Nephron progenitor cell (in vitro differentiated cells): ENCODE measurements at places on chromosomes 16 and 17.

GRCh38 chr16:66554021-66554420, 1.6 kb downstream of the CKLF start:
- no peak for DNase-seq

DNA sequence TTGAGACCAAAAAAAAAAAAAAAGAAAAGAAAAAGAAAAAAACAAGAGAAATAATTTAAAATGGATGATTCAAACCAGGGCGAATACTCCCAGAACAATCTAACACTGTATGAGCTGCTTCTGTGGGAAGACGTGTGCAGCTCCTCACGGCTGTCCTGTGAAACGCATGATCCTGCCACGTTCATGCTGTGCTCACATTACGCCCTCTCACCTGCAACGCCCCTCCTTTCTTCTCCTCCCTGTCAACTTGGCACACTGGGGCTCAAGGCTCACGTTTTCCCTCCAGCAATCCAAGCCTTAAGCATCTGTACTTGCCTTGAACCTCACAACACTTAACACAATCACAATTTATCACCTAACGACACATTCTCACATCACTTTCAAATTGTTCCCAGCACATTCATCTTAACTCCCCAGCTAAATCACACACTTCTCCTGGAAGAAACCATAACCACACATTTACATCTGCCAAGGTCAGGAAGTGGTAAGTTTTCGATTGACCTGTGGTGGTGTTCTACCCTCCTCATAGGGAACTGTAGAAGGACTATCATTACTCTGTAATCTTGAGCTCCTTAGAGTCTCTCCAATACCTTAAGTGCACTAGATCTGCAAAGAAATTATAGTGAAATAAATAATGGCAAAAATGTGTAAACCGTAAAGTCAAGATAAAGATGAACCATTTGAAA, 29.1 kb downstream of the MBTPS1 start:
- DNase-seq = no peak

- no peak for DNase-seq
These were observed 66.1 kb downstream of the RAB11FIP4 start for GRCh38 chr17:31457391-31458234.

GRCh38 chr17:34207572-34207971, 47.5 kb upstream of the CCL2 start:
- no peak for DNase-seq

DNA sequence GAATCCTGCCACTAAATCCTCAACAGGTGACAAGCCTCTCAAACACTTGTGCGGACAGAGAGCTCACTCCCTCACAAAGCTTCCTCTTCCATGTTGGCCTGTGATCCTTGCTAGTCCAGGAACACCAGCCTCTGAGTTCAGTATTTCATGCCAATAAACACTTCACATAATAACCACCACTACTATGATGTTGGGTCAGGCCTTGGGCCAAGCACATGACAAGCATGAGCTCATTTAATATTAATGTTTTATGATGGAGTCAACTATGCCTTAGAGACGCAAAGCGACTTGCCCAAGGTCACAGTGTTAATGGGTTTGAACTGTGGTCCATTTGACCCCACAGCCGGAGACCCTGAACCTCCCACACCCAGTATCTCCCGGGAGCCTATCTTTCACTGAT, 129.1 kb downstream of the GAS7 start:
- DNase-seq = no peak

DNA sequence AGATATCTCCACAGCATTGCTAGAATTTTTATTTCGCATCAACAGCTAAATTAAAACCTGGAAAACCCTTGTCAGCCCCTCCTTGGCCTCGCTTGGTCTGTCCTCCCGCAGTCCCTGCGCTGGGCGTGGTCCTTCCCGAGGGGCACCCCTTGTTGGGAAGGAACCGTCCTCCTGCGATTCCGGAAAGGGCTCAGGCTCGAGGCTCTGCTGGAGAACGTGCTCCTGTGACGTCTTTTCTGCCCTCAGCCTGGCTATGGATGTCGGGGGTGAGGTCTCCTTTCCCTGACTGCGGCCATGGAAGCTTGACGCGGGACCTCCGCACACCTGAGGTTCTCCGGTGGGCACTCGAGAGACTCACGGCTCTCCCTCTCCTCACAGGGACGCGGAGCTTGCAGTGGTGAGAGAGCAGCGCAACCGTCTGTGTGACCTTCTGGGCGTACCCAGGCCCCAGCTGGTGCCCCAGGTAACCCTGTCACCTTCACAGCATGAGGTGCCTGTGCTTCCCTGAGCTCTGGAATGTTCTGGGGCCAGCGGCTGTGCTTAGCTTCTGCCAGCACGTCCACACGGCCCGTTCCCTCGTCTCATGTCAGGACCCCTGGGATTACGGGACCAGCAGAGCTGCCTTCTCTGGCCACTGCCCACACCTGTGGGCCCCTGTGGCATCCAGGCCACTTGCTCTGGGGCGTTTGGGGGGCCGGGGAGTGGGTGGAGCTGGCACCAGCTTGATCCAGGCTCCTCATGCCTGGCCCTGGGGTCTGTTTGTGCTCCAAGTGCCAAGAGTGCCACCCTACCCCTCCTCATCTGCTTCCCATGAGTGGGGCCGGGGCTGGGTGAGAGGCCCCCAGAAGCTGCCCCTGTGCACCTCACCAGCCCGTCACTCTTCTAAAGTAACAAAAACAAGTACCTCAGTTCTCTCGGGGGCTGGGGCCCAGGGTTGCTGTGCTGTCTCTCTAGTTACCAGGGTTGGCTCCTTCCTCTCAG, 101.5 kb upstream of the ZNF750 start:
- no peak for DNase-seq
